Forelimb muscle (tissue), 1 donor: ENCODE measurements at places on chromosomes 7 and 10. TPM values are rescaled to one million over a fixed set of nuclear protein-coding genes. Genes with fewer than 3 reads are reported as not detected.

DNA sequence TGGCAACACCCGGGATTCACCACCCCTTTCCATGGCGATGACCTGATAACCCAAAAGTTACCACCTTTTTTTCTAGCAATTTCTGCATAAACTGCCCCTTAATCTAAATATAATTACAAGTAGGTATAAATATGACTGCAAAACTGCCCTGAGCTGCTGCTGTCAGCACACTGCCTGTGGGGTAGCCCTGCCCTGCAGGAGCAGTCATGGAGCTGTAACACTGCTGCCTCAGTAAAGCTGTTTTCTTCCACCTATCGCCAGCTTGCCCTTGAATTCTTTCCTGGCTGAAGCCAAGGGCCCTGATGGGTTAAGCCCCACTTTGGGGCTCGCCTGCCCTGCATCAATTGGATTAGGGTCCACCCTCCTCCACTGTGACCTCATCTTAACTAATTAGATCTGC lies 368.8 kb downstream of the SFMBT2 start:
- DNase-seq: no peak

DNA sequence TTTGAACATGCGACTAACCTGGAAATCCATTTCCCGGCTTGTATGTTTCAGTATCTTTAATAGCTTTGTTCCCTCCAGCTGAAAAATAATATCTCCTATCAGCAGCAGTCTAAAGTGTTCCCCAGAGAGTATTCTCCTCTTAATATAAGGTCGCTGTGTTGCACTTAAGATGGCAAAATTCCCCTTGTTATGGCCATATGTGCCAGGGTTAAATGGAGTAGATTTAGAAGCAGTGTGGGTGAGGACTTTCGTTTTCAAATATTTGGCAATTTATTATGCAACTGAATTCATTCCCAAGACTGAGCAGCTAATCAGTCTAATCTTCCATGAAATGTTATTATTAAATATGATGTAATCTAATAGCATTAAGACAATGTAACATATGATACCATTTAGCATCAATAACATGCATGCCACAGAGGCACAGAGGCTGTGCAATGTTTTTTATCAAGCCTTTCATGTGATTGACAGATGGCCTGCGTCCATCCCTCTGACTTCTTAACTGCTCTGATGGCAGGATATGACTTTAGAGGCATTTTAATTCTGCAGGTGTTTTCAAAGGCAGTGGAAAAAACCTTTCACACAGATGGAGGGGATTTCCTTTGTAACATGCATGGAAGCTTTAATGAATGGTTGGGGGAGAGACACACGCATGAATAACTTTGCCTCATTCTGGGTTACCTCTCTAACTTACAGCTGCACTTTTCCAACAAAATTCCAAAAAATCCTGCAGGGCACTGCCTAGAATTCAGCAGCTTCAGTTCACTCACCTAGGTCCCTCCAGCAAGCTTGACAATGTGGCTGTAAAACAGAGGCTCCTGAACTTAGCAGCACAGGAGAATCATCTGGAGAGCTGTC lies 55.1 kb upstream of the ZPBP start:
- no peak for DNase-seq

DNA sequence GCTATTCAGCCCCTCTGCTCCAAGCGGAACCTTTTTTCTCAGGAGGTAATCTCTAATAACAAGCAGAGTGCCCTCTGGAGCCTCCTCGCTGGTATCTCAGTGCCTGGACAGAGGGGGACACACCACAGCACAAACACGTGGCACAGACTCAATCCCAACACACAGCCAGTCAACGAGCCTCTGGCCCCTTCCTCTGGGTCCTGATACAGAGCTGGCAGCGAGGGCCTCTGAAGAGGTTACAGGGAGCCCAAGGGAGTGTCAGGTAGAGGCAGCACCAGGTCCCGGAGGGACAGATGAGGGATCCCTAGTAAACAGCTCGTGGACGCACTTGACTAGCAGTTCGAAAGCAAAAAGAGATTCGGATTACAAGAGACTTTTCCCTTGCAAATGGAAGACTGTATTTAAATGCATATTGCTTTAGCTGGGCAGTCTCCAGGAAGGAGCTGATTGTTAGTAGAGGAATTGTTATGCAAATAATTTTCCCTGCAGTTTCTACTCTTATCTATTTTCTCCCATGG lies 14.1 kb downstream of the CXCL12 start:
- DNase-seq: no peak

- DNase-seq: no peak
Observed at GRCh38 chr10:131726967-131727366, 173.8 kb upstream of the PPP2R2D start.

SCD gene
- 15.7 TPM for polyA plus RNA-seq

VIPR2 gene
- 9.4 TPM for polyA plus RNA-seq

GALNT17 gene
- 35.4 TPM for polyA plus RNA-seq

GBF1 gene
- 46.4 TPM for polyA plus RNA-seq

DNA sequence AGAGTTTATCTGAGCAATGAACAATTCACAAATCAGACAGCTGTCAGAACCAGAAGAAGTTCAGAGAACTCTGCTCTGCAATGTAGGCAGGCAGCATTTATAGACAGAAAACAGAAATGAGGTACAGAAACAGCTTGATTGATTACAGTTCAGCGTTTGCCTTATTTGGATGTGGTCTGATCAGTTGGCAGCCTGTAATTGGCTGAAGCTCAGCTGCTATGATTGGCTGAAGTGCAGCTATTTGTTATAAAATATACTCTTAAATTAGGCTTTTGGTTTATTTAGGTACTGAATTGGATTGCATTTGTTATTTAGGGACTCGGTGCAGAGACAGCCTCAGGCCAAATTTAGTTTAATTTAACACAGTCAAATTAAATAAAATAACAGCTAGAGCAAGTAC lies 85.8 kb upstream of the JAZF1 start:
- DNase-seq: no peak

DNA sequence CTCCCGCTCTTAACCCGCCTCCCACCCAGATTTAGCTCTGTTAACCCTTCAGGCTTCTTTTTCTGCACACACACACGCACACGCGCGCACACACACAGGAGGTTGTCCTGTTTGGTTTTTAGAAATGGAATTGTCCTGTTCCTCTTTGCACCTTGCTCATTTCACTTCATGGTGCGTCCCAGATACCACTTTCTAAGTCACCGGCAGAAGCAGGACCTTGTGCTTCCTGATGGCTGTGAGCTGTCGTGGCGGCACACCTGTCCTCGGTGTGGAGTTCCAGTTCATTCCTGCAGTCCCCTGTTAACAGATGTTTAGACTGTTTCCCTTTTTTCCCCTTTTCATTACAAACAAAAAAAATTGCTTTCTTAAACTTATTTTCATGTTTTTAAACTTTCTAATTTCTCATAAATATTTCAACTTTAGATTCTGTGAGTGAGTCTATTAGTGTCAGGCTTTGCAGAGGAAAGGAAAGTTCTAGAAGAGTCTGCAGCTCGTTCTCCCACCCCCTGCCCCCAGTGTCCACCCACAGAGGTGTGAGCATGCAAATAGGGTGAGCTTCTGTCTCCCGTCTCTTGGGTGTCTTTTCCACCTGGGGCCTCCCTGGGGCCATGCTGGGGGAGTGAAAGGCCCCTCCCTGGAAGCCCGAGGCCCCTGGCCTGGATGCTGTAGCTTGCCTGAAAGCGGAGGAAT lies 85.5 kb downstream of the LHPP start:
- no peak for DNase-seq

DNA sequence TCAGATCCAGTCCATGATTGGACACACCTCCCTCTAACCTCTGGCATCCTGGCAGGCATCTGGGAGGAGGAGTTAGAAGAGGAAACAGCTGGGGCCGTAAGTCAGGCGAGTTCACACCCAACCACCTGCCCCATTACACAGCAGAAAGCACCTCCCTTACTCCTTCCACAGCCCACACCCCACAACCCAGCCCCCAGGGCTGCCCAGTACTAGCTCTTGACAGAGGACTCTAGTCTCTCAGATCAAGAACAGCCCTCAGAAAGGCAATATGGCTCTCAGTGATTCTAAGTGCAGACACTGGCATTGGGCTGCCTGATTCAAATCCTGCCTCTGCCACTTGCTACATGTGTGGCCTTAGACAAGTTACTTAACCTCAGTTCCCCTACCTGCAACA lies 34.1 kb downstream of the KCNMA1 start:
- DNase-seq: no peak

VAX1 gene
- not detected for polyA plus RNA-seq

GRCh38 chr7:142759433-142759832 lies 10.2 kb downstream of the PRSS1 start:
- DNase-seq: no peak

ZCWPW1 gene
- polyA plus RNA-seq: 5.9 TPM

NFKB2 gene
- polyA plus RNA-seq: 13.8 TPM

DNA sequence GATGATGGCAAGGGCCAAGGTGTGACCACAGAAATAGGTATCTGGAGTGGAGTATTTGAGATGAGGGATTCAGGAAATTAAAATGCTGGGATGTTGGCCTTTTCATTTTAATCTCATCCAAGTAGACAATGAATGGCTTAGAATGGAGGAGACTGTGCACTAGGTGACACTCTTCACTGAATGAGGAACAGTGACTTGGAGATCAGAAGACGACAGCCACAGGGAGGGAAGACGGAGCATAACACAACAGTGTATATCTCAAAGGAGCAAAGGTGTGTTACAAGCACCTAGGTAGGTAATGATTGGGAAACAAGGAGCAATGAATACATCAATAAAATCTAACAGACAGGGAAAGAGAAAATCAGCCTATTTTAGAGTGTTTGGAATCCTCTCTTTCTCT lies 4.1 kb upstream of the TAX1BP1 start:
- no peak for DNase-seq

HOXA11 gene
- polyA plus RNA-seq: 1.2 TPM

GRCh38 chr10:124105594-124105993 lies 12.2 kb upstream of the CHST15 start:
- DNase-seq: no peak

GRCh38 chr10:78936412-78937342 lies 132.1 kb upstream of the ZMIZ1 start:
- DNase-seq: no peak

GNAT3 gene
- polyA plus RNA-seq: 0.11 TPM

DNA sequence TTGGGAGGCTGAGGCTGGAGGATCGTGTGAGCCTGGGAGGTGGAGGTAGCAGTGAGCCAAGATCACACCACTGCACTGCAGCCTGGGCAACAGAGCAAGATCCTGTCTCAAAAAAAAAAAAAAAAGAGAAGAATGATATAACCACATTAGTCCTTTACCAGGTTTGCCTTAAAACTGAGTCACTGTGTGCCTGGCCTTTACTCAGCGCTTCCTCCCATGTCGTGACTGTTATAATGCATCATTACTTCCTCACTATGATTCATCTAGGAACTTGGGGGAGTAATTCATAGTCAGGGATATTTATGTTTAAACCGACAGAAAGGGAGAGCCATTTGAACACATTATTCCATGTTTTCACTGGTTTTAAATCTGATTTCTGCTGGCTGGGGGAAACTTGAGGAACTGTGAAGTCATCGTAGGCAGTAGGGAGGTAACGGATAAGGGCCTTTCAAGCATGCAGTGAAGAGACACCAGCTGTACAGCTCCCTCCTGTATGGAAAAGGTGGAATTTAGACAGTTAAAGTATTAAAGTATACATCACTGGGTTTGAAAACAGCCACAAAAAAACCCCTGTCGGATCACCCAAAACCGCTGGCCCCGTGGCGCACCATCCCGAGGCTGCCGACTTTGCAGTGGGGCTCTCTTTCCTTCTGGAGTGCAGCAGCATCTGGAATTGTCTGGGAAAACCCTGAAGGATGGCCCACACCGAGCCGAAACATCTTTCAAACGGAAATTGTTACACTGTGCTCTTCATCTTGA lies 119.8 kb downstream of the NKX6-2 start:
- no peak for DNase-seq

DNA sequence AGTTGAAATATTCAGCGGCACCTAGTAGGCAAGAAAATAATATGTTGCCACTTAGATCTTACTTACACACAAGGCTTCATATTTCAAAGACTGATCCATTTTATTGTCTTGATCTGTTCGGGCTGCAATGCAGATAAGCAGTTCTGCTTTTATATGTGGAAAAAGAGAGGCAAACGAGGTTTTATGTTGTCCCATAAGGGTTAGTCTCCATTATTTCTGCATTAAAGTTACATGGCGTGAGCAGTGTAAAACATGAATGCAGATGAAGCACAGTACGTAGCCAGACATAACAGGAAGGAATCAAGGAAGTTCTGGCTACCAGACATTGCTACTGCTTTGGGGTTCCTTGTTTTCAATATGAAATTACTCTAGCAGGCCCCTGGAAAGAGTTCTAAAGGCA lies 224.8 kb downstream of the BBS9 start:
- DNase-seq: no peak

GRCh38 chr7:2062648-2063047 lies 170.1 kb downstream of the MAD1L1 start:
- DNase-seq: no peak

LYZL1 gene
- polyA plus RNA-seq: not detected

DNA sequence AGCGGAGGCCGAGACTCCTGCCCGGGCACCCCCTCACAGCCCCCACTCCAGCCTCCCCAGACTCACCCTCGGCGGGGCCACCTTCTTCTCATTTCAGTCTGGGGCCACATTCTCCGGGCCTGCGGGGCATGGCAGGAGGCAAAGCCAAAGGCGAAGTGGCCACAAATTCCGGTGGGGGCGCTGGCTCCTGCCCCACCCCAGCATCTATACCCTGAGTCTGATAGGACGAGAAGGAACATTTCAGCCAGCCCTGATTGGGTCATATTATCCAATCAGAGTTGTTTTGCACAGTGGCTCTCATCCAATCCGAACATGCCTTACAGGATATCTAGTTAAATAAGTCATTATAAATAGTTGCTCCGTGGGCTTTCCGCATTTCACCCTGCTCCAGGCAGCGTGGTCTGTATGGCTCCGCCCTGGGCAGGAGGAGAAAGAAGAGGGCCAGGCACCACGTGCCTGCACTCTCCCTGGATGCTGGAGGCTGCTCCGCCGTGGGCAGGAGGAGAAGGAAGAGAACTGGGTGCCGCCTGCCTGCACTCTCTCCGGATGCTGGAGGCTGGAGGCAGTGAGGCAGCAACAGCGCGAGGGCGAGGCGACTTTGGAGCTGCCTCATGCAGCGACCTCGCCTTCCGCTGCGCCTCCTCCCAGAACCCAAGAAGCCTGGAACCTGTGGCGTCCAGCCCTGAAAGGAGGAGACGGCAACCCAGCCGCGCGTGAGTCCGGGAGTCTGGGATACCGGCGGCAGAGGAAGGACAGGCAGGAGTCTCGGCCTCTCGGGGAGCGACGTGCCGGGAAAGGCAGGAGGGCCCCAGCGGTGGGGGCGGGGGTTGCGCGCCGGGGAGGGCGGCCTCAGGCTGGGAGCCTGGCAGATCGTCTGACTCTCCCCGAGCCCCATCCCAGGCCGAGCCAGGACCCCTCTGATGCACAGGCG lies 162.9 kb downstream of the ZNF33B start:
- DNase-seq: no peak

DNA sequence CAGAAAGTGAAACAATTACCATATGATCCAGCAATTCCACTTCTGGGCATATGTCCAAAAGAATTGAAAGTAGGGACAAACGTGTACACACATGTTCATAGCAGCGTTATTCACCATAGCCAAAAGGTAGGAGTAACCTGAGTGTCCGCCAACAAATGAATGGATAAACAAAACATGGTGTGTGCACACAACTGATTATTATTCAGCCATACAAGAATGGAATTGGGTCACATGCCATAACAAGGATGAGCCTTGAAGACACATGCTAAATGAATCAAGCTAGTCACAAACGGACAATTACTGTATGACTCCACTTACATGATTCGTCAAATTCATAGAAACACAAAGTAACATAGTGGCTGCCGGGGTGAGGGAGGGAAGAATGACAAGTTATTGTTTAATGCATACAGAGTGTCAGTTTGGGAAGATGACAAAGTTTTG lies 4.1 kb upstream of the OIT3 start:
- no peak for DNase-seq

GRCh38 chr7:111063166-111063565 lies 27.8 kb upstream of the LRRN3 start:
- no peak for DNase-seq
